ENCODE measurements at places on chromosomes 4 and X.

DNA sequence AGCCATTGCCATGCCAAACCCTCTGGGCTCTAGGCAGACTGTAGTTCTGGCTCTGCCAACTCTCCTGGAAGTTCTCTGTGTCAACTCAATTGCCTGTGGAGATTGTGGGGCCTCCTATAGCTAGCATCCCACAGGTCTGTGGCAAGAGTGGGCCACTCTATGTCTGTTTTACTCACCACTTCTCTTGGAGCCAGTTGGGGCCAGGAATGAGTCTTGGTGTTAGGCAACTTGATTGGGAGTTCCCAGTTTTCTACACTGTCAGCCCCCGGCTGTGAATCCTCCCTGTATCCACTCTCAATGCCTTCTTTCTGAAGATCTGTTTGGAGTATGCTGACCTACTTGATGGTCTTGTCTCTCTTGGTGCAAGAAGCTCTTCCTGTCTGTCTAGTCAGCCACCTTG, 48.2 kb upstream of the EPGN start:
- no peak for DNase-seq

GRCh38 chrX:119870626-119871131, 854 bp downstream of the RNF113A start:
- DNase-seq = peak; percentile 49

DNA sequence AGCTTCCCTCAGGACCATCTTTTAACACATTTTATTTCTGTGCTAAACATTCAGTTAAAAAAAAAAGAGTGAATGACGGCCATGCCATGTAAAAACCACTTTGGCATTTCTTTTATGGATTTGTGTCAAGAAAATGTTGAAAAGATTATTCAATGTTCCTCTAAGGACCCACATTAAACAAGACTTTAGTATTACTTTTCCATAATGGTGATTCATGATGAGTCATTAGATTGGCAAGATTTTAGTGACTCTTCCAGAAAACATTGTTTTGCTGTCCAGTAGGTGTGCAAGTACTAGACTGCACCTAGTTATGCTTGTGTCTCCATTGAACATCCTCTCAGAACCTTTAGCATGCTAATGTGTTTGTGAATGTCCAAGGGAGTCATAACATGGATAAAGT, 748.6 kb downstream of the STPG2 start:
- no peak for DNase-seq

DNA sequence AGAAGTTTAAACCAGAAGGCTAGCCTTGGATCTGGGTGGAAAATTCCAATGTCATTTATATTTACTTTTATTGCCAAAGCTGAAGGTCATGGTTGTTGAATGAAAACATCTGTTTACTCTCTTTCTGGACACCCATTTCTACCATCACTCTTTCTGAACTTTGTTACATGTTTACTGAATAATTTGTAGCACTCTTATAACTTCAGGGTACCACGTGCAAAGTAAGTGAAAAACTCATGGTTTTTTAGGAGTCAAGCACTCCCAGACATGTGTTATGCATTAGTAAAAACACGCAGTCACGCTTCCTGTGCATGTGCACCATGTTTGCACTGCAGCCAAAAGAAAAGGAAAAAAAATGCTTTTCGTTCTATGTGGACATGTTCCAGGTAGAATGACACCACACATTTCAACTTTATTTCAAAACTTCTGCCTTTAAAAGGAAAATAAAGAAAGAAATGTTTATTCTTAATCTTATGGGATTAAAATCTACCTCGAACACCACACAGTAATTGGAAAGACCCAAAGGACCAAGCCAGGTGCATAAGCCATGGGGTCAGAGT, 31.4 kb upstream of the ADH1C start:
- DNase-seq = no peak

- no peak for DNase-seq
Observed at GRCh38 chr4:992297-993110, 700 bp downstream of the SLC26A1 start.

- DNase-seq = peak; percentile 77
Observed at GRCh38 chr4:145938618-145939440, at the start of gene ZNF827. Gene ZNF827, minus strand, starts transcription at chr4:145938823. Its CDS starts 416 bp downstream, at chr4:145938407.

DNA sequence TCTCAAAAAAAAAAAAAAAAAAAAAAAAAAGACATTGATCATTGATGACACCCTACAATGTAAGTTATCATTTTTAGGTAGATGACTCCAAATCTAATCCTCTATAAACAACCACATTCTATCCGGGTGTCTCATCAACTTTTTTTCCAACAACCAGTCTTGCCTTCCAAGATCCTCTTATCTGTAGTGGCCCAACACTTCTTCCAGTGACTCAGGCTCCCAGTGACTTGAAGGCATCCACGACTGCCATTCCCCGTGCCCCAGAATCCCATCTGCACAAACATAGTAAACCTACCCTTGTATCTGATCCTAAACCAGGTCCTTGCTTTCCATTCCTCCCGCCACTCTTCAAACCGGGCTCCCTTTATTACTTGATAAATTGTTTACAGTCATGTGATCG, 15.6 kb upstream of the TSPAN5 start:
- DNase-seq = no peak

DNA sequence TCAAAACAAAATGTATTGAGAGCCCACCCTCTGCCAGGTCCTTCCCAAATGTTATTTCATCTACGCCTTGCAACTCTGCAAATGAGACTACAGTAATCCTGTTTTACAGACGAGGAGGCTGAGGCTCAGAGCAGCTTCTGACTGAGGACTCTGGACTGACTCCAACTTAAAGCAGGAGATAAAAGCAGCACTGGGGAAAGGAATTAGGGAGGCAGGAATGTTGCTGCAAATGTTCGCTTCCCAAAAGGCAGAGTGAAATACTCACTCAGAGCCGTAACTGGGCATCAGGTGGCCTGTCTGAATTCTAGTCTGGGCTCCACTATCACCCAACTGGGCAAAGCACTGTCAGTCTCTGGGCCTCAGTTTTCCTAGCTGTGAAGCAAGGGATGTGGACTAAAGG, 94.7 kb upstream of the SRD5A3 start:
- no peak for DNase-seq

- no peak for DNase-seq
Observed at GRCh38 chr4:3374667-3375066, 67.1 kb upstream of the HGFAC start.

DNA sequence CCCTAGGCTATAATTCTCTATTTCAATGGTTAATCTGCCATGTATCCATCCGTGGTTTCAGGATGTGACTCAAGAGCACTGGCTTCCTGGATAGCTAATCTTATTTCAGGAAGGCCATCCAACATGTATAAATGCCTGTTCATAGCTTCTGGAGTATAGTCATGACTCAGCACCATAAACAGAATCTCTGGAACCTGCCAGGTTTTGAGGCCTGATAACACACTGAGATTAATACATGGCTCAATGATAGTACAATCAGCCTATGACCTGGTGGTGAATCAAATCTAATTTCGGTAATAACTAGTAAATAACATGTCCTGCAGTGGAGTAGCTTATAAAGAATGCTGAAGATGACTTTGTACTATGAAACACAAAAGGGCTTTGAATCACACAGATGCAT, 5.7 kb upstream of the IL13RA2 start:
- no peak for DNase-seq

DNA sequence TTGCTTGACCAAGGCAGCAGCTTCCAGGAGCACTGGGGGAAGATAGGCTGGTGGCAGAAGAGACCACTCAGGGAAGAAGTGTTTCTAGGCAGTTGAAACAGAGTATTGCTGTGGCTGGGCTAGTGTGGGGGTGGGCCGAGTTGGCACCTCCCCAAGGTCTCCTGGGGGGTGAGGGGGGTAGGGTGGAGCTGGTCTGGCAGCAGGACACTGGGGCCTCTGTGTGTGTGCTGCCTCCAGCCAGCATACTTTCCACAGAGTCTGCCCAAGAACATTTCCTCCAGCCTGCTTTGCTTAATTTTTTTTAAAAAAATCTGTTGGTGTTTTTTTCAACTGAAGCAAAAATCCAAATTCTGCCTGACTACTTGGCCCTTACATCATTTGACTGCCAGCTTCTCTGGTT, 4.0 kb downstream of the ITIH6 start:
- DNase-seq = no peak

DNA sequence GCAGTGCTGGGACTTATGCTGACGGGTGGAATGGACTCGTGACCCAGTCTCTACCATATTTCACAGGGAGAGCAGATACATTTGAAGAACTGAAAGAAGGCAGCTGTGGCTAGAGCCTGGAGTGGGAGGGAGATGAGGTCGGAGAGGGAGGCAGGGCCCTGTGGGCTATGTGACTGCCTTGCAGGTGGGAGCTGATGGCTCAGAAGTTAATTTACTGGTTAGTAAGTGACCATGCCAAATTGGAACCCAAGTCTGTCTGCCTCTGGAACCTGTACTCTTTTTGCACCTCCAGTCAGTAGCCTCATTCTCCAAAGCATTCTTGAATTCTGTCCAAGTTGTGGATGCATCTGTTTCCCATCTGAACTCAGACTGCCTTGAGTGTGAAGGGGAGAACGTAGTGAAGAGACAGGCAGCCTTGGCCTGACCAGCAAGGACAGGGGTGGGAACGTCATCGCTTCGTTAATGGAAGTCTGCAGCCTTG, 92.3 kb downstream of the REPS2 start:
- DNase-seq = no peak

GRCh38 chrX:137823257-137823656, 257.3 kb downstream of the ZIC3 start:
- DNase-seq = no peak

- DNase-seq = no peak
Observed at GRCh38 chr4:82515705-82516104, 46.1 kb downstream of the TMEM150C start.

- DNase-seq = no peak
Observed at GRCh38 chr4:6226506-6226905, 26.2 kb upstream of the JAKMIP1 start.

DNA sequence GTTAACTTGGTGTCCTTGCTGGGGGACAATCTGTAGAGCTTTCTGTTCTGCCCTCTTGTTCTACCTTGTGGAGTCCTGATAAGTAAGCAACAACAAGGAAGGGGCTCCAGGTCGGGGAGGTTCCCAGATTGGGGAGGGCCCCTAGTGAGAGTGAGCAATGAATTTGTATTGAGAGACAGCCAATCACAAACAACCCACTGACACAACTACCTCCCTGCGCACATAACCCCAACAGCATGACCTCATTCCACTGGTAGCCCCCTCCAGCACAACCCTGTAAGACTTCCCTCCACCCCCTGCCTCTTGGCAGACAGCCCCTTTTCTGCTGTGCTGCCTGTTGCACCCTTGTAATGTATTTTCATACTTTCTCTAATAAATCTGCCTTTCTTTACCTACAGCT, 19.7 kb upstream of the PNPLA4 start:
- no peak for DNase-seq

GRCh38 chr4:47703956-47704355, 133.9 kb downstream of the CORIN start:
- no peak for DNase-seq

- no peak for DNase-seq
Observed at GRCh38 chr4:128590773-128591172, 218.7 kb upstream of the JADE1 start.

- no peak for DNase-seq
Observed at GRCh38 chr4:87946766-87947165, 28.7 kb upstream of the SPP1 start.

- DNase-seq = no peak
Observed at GRCh38 chrX:40772290-40772689, 36.9 kb upstream of the MED14 start.

GRCh38 chr4:173426064-173426463, 27.1 kb upstream of the SCRG1 start:
- DNase-seq = no peak

DNA sequence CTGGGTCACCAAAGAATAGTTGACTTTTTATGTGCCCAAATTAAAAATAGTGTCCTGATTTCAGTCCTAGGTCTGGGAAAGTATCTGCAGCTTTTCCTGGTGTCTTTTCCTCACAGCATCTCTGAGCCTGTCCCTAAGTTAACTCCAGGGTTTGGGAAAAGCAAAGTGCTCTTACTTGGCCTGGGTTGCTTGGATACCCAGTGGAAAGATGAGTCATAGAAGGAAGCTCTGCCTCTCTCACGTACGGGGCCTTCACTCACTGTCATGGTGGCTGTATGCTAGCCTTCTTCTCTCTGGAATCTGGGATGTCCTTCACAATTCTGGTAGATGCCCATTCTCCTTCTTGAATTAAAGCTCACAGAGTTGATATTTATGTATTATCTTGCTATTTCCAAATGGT, 607.3 kb downstream of the ANKRD50 start:
- no peak for DNase-seq

GRCh38 chrX:27186671-27187070, 276.5 kb downstream of the PPP4R3C start:
- DNase-seq = no peak

- no peak for DNase-seq
Observed at GRCh38 chrX:107226757-107227156, 20.3 kb downstream of the DNAAF6 start.

All from ecto neural progenitor cell (in vitro differentiated cells).